ENCODE measurements at places on chromosomes 2 and 18.

DNA sequence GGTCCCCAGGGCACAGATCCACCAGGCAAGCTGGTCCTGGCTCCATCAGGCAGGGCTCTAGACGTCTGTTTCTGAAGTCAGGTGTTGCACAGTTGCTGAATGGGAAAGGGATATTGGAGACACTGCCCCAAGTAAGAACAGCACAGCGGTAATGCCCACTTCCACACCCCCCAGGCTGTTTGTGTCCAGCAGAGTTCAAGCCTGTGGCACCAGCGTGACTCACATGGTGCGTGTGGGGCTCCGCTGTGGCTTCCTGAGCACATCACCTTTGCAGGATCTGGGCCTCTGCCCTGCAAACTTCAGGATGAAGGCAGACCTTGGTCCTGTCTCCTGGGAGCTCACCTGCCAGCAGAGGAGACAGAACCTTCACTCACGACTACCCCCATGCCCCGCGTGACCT lies 203.3 kb downstream of the TFCP2L1 start:
- DNase-seq, result no peak

- DNase-seq, result no peak
Observed at GRCh38 chr2:84832772-84833461, 48.0 kb downstream of the TRABD2A start.

DNA sequence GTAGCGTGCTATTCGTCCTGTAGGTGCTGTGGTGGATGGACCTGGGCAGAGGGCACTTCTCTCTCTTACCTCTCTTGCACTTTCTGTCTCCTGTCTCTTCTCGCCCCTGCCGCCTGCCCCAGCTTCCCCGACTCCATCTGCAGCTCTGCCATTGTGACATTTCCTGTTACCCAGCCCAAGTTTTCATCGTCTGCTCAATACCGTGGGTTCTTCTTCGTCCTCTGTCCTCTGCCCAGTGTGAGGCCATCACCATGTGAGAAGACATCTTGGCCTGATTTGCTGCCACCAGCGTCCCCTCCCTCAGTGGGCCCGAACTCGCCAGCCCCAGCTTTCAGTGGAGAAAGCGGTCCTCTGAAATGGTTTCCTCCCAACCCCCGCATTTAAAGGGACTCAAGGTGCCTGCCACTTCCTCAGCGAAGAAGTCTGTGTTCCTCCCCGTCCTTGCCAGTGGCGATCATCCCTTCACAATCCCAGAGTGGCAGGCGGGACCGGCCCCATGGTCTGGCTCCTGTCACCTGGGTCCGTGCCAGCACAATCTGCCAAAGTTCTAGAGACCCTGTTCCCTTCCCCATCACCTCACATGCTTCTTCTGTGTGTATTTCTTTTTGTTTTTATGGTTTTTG lies 18.0 kb downstream of the TGOLN2 start:
- no peak for DNase-seq

- no peak for DNase-seq
Observed at GRCh38 chr18:57362714-57363113, 10.4 kb downstream of the ST8SIA3 start.

DNA sequence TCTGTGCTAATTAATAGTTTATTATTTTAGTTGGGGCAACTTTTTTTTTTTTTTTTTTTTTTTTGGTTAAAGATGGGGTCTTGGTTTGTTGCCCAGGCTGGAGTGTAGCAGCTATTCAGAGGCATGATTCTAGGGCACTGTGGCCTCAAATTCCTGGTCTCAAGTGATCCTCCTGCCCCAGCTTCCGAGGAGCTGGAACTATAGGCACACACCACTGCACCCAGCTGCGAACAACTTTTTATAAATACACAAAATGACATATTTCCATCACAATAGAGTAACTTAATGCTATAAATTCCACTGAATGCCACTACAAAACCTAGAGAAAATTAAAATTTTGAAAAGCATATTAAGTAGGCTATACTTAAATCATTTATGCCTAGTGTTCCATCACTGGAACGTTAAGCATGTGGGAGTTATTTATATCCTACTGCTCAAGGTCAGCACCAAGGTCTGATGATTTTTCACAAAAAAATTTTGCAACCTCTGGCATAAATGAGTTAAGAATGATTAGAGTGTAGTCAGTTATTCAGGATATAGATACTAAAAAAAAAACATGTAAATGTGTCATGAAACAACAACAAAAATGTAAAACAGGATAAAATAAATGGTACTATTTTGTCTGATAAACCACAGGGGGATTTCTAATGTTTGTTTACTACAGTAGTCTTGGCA lies 46.8 kb downstream of the GFPT1 start:
- peak; percentile 23 for DNase-seq

DNA sequence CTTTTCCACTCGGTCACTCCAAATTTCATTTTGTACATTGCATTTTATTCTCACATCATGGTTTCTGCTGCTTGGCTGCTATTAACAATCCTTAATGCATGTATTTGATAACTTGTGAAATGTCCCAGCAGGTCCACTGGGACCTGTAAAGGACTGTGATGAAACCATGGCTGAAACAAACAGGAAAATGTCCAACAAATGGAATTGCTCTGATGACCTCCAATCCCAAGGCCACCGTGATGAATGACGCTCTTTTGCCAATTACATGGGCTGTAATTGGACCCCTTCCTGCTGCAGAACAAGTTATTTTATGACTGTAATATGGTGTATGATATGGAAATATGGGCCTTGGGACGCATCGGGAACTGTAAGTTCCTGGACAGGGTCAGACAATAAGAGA lies 224.2 kb upstream of the CXCR4 start:
- DNase-seq, result no peak
